ENCODE measurements at places on chromosomes 1 and 21.

DNA sequence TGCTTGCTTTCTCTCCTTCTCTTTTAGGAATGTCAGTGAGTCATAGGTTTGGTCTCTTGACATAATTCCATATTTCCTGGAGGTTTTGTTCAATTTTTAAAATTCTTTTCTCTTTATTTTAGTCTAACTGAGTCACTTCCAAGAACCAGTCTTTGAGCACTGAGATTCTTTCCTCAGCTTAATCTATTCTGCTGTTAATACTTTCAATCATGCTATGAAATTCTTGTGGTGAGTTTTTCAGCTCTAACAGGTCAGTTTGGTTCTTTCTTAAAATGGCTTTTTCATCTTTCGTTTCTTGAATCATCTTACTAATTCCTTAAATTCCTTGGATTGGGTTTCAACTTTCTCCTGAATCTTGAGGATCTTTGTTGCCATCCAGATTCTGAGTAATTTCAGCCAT lies 321.0 kb downstream of the PTBP2 start:
- no peak for DNase-seq

DNA sequence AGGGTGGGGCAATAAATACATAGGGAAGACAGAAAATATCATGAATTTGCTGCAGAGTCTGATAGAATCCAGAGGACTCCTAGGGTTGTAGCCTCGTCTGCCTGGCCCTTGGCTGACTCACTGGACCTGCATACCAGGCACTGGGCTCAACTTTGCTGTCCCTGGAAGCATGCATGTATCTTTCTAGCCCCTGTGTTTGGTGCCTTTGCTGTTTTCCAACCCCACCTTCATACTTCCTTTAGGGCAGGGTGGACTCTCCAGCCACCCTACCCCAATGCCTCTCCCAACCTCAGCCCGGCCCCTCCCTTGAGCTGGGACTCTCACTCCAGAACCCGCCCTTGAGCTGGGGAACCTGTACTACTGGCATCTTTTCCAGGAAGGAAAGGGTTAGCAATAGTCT lies 1.2 kb downstream of the RAB25 start:
- no peak for DNase-seq

DNA sequence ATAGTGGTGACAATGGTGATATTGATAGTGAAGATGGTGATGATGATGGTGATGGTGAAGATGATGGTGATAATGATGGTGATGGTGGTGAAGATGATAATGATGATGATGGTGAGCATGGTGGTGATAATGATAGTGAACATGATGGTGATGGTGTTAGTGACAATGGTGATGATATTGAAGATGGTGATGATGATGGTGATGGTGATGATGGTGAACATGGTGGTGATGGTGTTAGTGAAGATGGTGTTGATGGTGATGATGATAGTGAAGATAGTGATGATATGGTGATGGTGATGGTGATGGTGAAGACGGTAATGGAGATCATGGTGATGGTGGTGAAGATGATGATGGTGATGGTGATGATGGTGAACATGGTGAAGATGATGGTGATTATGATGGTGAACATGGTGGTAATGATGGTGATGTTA lies 259.2 kb downstream of the MATN1 start:
- DNase-seq: no peak

GRCh38 chr1:27603309-27603680 lies 649 bp downstream of the AHDC1 start:
- DNase-seq: no peak

DNA sequence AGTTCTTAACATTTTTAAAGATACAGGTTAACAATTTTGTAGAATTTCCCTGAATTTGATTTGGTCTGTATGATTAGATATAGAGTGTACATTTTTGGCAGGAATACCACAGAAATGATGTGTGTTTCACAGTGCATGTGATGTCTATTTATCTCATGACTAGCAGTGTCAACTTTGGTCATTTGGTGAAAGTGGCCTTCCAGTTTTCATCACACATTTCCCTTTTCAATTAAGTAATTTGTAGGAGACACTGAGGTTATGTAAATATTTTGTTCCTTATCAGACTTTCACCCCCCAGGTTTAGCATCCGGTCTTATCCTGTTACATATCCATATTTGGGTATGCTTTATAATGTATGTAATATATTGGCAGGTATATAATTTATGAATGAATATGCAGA lies 41.8 kb downstream of the MAP3K7CL start:
- DNase-seq: no peak

GRCh38 chr1:165456114-165456513 lies 11.2 kb upstream of the RXRG start:
- DNase-seq: no peak

DNA sequence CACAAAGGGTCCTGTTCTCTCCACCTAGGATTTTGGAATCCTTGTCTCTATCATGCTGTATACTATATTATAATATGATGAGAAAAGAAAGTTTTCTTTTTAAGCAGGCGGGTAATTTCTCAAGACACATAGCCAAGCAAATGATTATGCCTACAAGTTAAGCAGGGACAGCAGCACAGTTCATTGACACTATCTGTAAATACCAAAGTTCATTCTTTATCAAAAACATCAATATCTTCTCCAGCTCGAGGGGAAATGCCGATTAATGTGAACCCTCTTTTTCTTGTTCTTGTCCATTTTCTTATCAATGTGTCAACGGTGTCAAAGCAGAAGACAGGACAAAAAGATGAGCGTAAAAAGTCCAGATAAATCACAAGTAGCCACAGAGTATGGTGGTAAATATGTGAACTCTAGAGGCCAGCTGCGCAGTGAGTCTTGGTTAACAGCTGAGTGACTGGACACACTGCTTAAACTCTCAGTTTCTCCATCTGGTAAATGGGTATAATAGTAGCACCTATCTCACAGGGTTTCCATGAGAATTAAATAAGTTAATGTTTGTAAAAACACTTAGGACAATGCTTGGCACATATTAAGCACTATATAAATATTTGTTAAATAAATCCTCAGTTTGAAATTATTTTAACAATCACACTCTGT lies 30.9 kb downstream of the LPAR3 start:
- DNase-seq: no peak

DNA sequence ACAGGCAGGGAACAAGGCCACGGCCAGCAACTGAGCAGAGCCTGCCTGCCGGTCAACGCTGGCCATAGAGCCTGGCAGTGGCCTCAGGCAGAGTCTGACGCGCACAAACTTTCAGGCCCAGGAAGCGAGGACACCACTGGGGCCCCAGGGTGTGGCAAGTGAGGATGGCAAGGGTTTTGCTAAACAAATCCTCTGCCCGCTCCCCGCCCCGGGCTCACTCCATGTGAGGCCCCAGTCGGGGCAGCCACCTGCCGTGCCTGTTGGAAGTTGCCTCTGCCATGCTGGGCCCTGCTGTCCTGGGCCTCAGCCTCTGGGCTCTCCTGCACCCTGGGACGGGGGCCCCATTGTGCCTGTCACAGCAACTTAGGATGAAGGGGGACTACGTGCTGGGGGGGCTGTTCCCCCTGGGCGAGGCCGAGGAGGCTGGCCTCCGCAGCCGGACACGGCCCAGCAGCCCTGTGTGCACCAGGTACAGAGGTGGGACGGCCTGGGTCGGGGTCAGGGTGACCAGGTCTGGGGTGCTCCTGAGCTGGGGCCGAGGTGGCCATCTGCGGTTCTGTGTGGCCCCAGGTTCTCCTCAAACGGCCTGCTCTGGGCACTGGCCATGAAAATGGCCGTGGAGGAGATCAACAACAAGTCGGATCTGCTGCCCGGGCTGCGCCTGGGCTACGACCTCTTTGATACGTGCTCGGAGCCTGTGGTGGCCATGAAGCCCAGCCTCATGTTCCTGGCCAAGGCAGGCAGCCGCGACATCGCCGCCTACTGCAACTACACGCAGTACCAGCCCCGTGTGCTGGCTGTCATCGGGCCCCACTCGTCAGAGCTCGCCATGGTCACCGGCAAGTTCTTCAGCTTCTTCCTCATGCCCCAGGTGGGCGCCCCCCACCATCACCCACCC lies at the start of gene TAS1R3:
Gene TAS1R3, plus strand, starts transcription at position 213 of the 898 bp plus-strand sequence. Its CDS starts 66 bp downstream, at position 279.
- no peak for DNase-seq

- DNase-seq: no peak
These were observed 65.1 kb upstream of the JUN start for GRCh38 chr1:58848818-58849411.

DNA sequence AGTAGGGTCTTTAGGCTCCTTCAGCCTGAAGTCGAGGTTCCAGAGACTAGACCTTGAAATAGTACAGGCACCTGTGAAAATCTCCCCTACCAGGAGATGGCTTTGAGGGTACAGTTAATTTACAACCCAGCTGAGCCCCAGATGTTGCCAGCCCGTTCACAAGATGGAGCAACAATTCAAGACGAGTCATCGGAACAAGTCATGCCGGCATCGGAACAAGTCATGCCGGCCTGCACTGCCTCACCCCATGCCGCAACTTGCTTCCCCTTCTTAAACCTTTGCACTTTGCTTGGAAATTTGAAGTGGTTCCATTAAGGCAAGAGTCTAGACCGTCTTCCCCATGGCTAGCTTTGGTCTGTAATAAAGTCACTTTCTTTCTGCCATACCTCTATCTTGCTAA lies 16.0 kb downstream of the HHAT start:
- no peak for DNase-seq

DNA sequence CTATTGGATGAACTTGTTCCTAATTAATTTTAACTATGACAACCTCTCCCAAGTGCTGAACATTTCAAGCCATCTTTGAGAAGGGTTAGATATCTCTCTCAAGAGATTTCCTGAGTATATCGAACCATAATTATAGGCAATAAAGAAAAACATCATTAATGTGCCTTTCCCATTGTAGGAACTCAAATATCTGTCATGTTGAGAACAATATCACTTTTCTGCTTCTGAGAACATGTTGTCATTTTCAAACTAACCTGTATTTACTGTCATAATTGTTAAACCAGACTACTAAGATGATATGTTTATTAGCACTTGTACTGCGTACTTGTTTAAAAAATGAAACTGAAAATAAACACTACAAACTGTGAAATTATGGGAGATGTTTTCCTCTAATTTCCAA lies 4.3 kb downstream of the EPS15 start:
- DNase-seq: no peak

DNA sequence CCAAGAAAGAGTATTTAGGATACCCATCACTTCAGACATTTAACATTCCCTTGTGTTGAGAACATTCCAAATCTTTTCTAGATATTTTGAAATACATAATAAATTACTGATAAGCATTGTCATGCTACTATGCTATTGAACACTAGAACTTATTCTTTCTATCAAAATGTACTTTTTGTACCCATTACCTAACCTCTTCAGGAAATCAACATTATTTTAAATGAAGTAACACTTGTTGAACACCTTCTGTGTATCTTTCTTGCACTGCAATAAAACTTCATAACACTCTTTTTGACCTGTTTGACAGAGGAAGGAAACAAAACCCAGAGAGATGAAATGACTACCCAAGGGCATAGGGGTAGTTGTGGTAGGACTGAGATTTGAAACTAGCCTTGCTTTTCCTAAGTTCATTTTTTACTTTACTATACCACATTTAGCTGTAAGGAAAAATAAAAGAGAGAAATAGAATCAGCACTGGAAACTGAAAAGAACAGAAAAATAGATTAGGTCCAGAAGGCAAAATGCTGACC lies 99.4 kb downstream of the UCHL5 start:
- no peak for DNase-seq

DNA sequence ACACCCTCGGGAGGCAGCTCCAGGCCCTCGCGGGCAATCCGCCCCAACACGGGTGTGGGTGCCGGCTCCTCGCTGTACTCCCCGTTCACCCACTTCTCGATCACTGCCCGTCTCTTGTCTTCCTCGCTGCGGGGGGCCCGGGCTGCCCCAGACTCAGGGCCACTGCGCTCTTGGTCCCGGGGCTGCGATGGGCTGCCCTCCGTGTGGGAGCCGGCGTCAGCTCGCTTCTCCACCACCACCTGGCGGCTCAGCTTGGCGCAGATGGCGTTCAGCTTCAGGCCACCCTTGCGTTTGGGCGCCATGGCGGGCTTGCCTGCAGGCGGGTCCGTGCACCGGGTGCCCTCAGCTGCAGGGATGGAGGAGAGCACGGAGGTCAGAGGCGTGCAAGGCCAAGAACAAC lies 131.2 kb downstream of the CASZ1 start:
- no peak for DNase-seq

GRCh38 chr1:204025917-204026707 lies 46.8 kb upstream of the SOX13 start:
- no peak for DNase-seq

GRCh38 chr1:209539576-209539975 lies 43.9 kb upstream of the CAMK1G start:
- no peak for DNase-seq

DNA sequence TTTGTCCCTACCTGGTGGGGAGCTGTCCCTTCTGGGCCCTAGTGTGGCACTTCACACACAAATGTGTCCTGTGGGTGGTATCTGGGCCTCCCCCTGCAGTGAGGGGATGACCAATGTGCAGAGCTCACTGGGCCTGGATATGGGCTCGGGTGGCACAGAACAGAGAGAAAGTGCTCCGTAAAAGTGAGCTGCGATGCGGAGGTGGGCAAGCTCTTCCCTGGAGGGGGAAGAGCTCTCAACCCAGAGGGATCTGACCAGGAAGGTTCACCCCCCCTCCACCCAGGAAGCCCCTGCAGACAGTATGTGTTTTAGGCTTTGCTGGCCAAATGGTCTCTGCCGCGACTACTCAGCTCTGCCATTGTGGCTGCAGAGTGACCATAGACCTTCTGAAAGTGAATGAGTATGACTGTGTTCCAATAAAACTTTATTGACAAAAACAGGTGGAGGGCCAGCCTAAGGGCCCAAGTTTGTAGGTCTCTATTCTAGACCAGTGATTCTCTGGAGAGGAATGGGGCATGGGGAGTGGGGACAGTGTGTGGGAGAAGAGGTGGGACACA lies 8.6 kb upstream of the ITGB2 start:
- no peak for DNase-seq

- DNase-seq: no peak
These were observed 61.7 kb downstream of the GPR137B start for GRCh38 chr1:236204039-236204438.

DNA sequence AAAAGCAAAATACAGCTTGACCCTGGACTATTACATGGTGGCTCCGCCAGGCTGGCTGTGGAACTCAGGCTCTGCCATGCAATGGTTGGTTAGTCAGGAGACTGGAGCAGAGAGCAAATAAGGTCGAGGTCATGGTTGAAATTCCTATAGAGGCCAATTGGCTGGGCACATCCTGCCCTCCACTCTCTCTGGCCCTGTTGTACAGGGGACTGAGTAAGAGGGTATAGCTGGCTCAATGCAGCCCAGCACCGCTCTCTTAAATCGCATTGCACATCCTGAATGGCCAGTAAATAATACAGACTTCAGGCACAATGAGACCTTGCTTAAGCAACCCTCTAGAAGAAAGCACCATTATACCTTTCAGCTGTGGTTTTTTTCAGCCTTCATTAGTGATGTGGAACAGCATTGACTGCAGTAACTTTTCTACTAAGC lies 59.3 kb upstream of the PPP2R5A start:
- DNase-seq: no peak

- no peak for DNase-seq
These were observed 8.4 kb downstream of the C1orf87 start for GRCh38 chr1:60065199-60065598.

All from CD4-positive, alpha-beta T cell treated with Interleukin-17A for 1 hour (primary cell).